ENCODE measurements at places on chromosomes 3 and 15.
A peak's percentile ranks its signal among the peaks of the same experiment; 100 is the strongest.

DNA sequence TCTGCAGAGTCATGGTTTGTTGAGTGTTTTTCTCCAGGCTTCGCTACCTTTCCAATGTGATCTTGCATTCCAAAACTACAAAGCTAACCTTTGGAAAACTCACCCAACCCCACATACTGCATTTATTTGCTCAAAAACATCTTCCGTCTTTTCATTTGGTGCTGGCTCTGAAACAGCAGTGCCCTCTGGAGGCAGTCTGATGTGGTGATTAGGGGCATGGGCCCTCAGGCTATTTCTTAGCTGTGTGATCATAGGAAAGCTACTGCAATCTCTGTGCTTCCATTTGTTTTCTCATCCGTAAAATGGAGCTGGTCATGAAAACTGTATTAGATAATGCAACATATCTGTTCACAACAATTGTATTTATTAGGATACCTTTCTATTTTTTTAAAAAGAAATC lies 47.0 kb downstream of the MTHFS start:
- DNase-seq, result peak; percentile 18

DNA sequence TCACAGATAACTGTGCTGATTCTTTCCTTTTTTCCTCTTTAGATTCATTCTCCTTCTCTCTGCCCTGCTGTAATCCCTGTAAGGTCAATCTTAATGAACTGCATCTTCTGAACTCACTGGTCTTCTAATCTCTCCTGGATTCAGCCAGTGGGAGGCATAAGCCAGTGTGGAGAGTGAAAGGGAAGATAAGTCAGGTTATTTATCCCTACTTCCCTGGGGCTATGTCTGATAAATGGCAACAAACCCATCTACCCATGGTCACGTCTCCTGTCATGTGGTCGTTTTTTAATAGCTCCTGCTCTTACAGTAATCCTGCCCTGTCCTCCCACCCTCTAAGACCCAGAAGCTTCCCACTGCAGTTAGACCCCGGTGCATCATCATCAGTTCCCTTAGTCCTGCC lies 199.6 kb upstream of the NAALADL2 start:
- no peak for DNase-seq

- no peak for DNase-seq
Observed at GRCh38 chr3:24401090-24401810, 93.4 kb downstream of the THRB start.

GRCh38 chr15:68158046-68158628 lies 47.0 kb downstream of the CALML4 start:
- DNase-seq, result no peak

DNA sequence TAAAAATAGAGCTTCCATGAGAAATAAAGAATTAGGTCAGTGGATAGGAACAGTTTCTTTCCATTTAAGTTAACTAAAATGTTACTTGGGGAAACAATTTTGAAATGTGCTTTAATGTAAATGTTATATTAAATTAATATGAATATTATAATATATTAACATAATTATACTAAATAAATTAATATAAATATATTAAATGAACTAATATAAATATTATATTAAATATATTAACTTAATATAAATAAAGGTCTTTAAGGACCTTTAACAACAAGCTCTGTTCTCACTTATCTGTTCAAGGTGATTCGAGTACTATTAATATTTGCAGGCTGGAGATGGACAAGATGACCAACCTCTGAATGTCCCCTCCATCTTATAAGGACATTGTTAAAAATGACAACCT lies 100.6 kb downstream of the MAGI1 start:
- no peak for DNase-seq

DNA sequence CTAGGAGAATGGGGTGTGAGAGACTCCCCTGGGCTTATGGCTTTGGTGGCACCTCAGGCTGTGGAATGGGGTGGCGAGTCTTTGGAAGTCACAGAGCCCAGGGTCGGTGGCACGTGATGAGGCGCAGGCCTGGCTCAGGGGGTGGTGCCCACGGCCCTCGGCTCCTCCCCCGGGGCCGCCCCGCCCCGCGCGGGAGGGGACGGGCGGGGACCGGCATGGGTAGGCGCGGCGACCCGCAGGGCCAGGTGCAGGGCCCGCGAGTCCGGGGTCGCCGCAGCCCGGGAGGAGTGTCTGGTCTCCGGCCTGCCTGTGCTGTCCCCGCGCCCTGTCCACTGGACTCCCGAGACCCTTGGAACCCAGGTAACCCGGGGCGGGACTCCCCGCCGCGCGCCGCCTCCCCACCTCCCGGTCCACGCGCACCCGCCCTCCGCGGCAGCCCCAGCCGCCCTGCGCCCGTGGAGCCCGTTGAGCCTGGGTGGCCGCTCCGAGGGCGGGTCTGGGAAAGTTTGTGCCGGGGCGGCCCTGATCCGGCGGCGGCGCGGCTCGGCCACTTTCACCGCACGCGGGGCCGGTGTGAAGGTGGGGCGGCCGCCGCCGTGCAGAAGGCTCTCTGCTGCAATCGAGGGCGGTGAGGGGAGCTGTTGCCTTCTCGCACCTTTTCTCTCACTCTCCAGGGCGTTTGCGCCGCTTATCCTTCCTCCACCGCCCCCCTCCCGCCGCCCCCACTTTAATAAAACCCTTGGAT lies at the start of gene PAQR5:
Gene PAQR5, plus strand, starts transcription at position 216 of the 745 bp plus-strand sequence. CDS start 61,169 bp downstream, outside the sequence.
- no peak for DNase-seq

- DNase-seq, result no peak
Observed at GRCh38 chr15:91873138-91873536, 19.6 kb downstream of the SLCO3A1 start.

Measured in smooth muscle cell of the brain vasculature (primary cell).